ENCODE measurements at places on chromosomes 5 and 9. TPM values are rescaled to one million over a fixed set of nuclear protein-coding genes. Genes with fewer than 3 reads are reported as not detected.

DNA sequence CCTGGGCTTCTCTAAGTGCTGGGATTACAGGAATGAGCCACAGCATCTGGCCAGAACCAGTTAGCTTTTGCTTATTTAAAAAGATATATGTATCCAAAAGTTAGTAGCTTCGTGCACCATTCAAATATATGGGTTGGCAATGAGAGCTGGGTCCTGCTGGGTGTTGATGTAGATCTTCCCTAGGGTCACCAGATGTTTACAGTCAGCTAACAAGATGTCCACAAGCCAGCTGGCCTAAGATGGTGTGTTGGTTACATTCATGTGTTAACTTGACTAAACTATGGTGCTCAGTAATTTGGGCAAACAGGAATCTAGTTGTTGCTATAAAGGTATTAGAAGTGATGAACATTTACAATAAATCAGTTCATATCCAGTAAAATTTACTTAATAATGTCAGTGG is 948.6 kb upstream of the EDIL3 start:
- DNase-seq: no peak

FAM78A gene
- total RNA-seq: 59.5 TPM

DNA sequence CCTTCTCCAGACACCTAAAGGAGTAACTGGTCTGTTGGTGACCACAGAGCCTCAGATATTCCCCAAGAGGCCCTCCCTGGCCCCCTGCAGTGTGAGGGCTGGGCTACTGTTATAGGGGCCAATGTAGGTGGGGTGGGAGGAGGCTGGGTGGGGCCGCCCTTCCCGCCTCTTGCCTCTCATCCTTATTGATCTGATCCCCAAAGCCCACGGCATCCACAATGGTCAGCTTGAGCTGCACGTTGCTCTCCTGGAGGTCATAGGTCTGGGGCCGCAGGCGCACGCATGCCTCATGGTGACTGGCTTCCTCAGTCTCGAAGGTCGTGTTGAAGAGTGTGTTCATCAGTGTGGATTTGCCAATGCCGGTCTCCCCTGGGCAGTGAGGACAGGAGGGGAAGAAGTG is 13.0 kb downstream of the SEPTIN8 start:
- DNase-seq: no peak

DNA sequence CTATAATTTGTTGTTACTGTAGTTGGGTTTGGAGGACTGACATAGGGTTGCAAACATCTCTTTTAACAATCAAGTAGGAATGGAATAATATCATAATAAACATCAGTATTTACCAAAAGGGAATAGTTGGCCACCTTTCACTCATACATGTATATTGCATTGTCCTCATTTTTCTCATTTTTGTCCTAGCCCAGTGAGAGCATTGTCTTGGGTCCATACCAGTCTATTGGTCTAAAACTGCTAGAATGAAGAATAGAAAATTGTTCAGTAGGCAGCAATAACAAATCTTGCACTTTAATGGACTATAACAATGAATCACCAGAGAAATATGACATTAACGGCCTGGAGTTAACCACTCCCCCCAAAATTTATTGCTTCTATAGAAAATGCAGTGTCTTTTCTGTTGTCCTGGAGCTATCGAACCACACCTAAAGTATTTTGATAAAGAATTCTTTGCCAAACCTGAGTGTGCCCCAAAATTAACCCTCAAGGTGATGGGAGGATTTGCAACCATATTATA is 80.9 kb upstream of the IL33 start:
- DNase-seq: no peak

SLC36A3 gene
- total RNA-seq: not detected

GRCh38 chr9:81032030-81032572 is 657.2 kb downstream of the TLE1 start:
- DNase-seq: no peak

IFNA8 gene
- not detected for total RNA-seq

GRCh38 chr9:75438716-75439115 is 350.4 kb downstream of the OSTF1 start:
- DNase-seq: no peak

DNA sequence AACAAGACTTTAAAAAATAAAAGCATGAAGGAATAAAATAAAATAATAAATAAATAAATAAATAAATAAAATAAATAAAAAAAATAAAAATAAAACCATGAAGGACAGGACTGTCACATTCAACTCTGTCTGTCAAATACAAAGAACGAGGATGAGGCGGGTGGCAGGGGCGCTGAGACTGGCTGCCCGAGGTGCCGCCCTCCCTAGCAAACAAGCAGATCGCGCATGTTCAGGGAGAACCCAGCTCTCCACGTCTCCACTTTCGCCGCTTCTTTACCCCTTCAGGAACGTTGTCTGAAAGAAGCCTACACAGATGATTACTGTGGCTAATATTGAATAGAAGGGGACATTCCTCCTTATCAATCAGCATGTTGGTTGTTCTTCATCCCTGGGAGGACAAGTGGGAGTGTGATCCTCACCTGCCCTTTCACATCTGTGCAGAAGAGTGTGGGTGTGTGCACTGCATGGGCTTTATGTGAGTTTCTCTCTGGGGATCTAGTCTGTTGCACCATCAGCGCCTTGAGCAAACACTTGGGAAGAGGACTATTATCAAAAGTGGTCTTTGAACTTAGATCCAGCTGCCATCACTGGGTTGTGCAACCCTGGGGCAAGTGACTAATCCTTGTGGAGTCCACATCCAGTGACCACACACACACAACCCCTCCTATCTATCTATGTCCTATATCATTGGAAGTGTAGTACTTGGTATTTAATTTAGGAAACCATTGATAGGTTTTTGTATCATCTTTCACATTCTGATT is 399.2 kb downstream of the IRX2 start:
- DNase-seq: no peak

RUFY1 gene
- 45.5 TPM for total RNA-seq

DMRT3 gene
- total RNA-seq: not detected

DNA sequence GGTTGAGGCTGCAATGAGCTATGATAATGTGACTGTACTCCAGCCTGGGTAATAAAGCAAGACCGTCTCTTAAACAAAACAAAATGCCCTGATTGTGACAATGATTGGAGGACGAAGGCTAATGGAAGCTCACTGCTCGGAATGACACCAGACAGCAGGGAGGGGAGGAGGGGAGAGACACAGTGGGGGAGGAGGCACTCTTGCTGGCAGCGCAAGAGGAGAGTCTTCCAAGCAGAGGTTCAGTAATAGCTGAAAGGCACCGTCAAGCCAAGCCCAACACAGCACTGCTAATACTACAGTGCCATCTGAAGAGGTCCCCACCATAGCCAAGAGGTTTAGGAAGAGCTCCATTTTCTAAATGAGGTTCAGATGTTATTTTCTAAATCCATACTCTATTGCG is 102.3 kb downstream of the GLDC start:
- DNase-seq: no peak

FAM221B gene
- not detected for total RNA-seq

GPSM1 gene
- total RNA-seq: 10.8 TPM

GRCh38 chr5:35285435-35285834 is 55.1 kb upstream of the PRLR start:
- DNase-seq: no peak

DNA sequence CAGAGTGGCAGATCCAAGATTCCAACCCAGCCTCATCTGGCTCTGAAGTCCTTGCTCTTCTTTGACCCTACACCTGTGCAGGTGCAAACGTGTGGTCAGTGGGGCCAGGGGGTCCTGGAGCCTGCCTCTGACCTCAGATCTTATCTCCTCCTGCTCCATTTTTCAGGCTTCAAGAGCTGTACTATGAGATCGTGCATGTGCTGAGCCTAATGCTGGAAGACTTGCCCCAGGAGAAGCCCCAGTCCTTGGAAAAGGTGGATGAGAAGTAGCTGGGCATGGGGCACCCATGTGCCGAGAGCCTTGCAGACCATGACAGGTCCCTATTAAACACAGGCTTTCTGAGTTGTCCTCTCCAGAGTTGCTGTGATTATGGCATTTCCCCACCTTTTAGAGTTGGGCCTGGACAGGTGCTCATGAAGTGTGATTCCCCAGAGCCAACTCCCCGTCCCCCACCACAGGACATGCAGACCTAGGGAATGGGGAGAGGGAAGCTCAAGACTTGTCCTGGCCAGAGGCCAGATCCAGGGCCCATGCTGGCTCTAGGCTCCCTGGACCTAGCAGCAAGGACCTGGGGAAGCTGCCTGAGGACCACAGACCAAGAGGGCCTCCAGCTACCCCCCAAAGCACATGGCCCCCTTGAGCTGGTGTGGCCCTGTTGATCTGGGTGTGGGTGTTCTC is 22.5 kb downstream of the PITX1 start:
- DNase-seq: no peak

IRX1 gene
- not detected for total RNA-seq

- DNase-seq: no peak
Measured at GRCh38 chr9:116337015-116337414, 183.4 kb downstream of the PAPPA start.

DNA sequence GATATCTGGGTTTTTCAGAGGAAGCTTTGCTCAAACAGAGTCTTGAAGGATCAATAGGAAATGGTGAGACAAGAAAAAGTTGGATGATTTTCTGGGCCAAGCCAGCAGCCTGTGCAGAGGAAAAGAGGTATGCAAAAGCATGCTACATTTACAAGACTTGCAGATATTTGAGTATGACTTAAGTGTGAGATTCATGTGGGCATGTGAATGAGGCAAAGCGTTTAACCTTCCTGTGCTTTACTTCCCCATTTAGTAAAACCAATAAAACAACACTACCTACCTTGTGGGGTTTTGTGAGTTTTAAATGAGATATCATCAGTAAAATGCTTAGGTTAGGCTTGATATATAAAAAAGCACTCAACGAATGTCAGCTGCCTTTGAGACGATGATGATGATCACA is 58.1 kb downstream of the PIP5K1B start:
- no peak for DNase-seq

DNA sequence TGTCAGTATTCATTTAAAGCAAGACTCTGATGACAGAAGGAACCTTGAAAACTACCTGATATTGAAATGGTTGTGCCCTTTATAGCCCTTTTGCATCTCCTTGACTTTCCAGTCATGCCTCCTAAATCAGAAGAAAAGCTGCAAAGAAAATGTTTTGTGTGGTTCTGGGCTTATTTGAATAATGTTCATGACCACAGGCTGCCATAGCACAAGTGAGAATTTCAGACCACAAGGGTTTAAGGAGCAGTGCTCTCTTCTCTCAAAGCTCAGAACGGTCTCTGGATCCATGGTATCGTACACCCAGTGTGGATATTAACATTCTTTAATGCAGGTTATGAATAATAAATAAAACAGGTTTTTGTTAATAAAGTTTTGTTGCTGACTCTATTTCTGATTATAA is 54.2 kb downstream of the GPR107 start:
- DNase-seq: no peak

EHMT1 gene
- total RNA-seq: 108 TPM

- no peak for DNase-seq
Measured at GRCh38 chr5:79689541-79690466, at the start of gene CMYA5. CMYA5 (plus strand) TSS chr5:79689836; CDS start chr5:79689908, 72 bp downstream.

DNA sequence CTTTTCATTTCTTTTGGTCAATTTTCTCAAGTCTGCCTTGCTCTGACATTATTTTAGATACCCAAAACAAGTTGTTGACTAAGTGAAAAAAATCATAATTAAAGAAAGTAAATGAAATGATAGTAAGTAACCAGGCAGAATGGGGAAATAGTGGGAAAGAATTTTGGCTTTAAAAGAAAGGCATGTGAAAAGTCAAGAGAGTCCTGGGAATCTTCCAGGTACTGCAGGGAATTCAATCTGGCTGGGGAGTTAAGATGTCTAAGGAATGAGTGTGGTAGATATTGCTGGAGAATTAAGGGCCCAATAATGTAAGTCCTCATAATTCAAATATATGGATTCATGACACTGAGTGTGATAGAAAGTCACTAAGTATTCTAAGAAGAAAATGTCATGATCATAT is 123.1 kb upstream of the PAPPA start:
- DNase-seq: no peak

DNA sequence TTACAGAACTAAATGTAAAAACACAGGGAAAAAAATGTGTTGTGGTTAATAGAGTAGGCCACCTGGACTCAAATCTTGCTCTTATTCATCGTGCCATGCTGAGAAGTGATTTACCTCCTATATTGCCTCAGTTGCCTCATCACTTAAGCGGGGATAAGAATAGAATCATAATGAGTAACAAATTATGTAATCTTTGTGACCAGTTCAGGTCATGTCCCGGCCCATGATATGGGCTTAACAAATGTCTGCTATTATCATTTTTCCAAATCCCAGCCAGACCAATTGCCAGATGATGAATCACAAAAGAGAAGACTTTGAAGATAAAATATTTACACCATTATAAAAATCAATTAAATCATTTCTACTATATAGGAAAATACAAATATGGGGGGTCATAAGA is 89.8 kb downstream of the CDH6 start:
- DNase-seq: no peak

GRCh38 chr9:136642439-136642921 is 20.2 kb upstream of the EGFL7 start:
- DNase-seq: no peak
